HepG2 (cell line): ENCODE measurements at places on chromosomes 11 and 22.

DNA sequence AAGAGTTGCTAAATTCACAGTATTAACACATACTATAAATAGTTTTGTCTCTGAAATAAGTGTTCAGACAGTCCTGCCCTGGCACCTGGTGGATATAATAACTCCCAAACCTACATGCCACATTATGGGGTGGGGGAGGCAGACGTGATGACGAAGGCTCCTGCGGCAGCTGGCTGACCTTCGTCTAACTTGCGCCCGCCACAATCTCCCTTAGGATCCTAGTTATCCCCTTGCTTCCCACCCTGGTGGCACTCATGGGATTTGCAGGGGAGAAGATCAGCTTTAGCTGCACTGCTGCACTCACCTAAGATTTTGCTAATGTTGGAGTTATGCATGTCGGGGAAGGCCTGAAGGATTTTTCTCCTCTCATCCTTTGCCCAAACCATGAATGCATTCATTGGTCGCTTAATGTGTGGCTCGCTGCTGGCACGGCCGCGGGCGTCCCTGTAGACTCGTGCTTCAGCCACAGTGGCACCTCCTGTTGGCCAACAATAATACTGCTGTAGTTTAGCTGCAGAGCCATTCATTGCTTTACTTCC, 367.6 kb downstream of the SOX6 start:
- no peak for DNase-seq

DNA sequence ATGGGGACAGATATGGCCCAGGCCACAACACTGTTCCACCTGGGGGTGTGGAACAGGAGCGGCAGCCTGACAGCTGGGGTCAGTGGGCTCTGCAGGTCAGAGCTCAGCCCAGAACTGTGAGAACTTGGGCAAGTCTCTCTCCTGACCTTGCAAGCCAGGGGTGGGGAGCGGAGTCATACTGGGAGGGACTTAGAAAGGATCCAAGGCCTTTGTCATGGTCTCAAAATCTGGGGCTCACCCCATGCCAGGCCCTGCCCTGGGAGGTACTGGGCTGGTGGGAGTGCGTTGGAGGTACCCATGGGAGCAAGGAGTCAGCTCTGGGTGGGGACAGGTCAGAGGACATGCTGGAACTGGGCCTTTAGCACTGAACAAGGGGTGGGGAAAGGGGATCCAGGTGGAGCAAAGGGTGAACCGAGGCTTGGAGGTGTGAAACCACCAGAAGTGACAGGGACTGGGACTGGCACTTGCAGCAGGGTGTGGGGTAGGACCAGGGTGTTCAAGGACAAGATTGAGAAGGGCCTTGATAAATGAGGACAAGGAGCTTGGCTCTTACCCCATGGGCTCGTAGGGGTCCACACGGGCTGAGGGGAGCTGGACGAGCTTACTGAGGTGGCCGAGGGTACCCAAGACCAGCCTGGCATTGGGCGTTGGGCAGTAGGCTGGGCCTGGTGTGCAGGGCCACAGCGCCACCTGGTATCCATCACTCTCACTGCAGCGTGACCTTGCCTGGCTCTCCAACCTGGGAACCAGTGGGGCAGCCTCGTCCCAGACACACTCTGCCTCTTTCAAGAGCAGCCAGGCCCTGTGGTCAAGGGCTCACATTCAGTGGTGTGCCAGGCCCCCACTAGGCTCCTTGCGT, 7.4 kb upstream of the PMM1 start:
- DNase-seq, result peak; percentile 39

GRCh38 chr11:33919645-33920044, 27.8 kb upstream of the LMO2 start:
- DNase-seq, result no peak

GRCh38 chr11:35516403-35516802, 9.0 kb downstream of the PAMR1 start:
- no peak for DNase-seq
